ENCODE measurements at places on chromosomes 1 and 21.

DNA sequence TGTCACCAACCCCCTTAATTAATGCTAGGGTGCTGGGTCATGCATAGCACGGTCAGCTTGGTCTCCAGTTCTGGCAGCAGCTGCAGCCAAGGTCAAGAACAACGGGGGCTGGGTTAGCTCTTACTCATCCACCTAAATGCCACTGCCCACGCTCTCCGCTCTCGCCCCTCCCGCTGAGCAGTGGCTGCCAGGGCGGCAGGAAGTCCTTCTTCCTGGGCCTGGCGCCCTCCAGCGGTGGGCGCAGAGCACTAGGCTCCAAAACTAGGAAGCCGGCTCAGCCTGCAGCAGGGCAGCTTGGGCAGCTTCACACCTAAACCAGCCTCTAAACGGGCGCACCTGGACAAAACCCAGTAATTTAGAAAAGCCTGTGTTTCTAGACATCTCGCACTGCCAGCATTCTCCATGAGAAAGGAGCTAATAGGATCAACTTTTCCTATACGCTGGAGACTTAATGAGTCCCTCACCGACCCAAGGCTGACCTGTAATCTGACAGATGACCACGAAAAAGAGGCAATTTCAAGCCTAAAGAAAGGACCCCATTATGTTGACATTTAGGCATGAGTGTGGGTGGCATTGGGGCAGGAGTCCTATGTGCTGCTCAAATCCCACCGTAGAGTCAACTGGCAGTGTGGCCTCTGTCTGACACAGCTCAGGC, 78.4 kb upstream of the LRRN2 start:
- DNase-seq = peak; percentile 40

- no peak for DNase-seq
Measured at GRCh38 chr1:150826299-150826698, 18.2 kb upstream of the CTSK start.

DNA sequence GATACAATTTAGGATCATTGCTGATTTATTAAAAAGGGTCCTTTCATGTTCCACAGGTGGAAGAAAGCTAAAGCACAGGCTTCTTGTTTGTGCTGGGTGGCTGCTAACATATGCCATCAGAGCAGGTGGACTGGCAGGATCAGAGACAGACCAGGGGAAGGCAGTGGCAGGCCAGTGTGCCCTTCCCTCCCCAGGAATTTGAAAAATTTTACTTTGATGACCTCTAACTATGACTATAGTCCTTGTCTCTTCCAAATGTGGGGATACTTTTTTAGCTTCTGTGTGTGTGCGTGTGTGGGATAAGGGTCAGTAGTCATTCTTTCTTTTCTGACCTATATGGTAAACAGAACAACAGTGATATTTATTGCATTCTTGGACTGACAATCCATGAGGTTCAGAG, 49.9 kb downstream of the LHX9 start:
- no peak for DNase-seq

GRCh38 chr1:49013079-49013478, 236.4 kb upstream of the BEND5 start:
- DNase-seq = no peak

- DNase-seq = no peak
Measured at GRCh38 chr1:94026619-94027380, 94.1 kb downstream of the ABCA4 start.

DNA sequence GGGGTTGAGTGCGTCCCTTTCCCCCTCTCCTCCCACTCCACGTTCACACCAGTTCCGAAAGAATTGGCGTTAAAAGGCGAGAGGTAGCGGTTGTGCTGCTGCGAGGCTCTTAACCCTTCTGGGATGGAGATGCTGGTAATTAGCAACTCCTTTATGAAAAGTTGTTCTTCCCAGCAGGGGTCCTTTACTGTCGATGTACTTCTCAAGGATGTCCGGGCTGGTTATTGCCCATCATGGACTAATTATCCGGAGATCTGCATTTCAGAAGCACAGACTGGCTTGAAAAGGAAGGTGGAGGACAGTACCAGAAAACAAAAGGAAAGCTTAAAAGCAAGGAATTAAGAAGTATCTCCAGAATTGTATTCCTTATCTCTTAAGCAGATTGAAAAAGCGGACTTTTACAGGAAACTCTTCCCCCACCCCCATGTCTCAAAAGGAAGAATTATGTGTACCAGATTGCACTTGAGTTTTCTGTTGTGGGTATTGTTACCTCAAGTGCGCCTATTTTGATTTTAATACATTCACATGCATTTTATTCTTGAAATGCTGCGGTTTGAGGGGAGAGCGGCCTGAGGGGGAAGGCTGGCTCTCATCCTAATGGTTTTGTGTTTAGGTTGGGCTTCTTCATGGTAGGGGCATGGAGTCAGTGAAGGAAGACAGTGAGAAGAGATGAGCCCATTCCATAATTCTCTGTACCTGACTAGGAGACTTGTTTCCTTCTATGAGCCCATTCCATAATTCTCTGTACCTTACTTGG, 1.5 kb downstream of the AK4 start:
- no peak for DNase-seq

GRCh38 chr1:19597496-19598309, 46.4 kb upstream of the NBL1 start:
- DNase-seq = no peak

DNA sequence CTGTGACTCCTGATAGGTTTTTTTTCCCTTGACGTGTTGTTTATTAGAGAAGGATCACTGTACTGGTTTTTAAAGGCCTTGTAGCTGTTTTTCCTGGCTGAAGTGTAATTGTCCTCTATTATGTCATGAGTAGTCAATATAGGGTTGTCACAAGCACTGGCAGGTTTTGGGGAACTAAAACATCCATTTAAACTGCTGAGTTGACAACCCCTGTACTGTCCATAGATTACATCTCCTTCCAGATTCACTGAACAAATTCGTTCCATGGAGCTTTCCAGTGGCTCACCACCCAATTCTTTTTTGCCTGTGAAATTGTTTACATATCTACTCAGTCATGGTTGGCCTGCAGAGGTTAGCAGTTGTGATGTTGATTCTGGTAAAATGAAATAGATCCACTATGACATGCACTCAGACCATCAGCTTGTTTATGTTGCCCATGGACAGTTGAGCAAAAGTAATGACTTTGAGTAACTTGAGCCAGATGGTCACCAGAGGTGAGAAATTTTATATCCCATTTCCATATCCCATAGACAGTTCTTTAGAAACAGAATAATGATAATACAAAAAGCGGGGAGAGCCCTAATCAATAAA, 59.9 kb upstream of the QSOX1 start:
- no peak for DNase-seq

GRCh38 chr1:111739925-111740765, 950 bp upstream of the INKA2 start:
- DNase-seq = peak; percentile 62

Data from left hindlimb (tissue), 1 donor.